Fibroblast of lung (primary cell): ENCODE measurements at places on chromosomes 2 and 18. TPM values are rescaled to one million over a fixed set of nuclear protein-coding genes. Genes with fewer than 3 reads are reported as not detected.
A peak's percentile ranks its signal among the peaks of the same experiment; 100 is the strongest.

- DNase-seq: no peak
Observed at GRCh38 chr2:237593596-237594320, 3.2 kb upstream of the RAB17 start.

Gene SERPINB4
- not detected in 2 replicates for total RNA-seq

DNA sequence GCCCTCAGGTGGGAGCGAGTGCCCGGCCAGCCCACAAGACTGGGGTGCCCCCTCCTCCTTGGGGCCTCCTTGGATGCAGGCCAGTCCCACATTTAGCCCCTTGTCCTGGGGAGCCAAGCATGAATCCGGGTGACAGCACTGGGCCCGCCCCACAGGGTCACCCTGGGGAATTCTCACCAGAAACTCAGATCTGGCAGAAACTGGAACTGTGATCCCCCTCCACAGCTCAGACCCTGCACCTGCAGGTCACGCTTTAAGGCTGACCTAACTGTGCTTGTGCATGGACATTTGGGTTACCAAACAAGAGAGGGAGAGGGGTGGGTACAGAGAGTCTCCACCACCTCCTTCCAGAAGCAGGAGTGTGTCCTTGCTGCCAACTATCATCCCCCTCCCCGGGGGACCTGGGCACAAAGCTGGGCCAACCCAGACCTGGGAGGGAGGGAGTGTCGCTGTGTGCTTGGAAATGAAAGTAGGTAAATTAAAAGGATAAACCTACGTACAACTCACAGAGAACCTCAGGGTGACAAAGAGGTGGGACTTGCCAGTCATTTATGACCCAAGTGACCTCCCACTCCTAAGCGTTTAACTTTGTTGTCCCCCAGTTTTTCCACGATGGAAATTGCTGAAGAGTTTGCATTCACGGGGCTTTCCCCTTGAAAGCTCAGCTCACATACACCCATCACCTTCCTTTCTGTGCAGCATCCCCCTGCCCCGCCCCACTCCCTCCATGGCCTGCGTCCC, 9.1 kb downstream of the ITM2C start:
- DNase-seq: no peak

GRCh38 chr2:239943571-239943970, 81.6 kb downstream of the NDUFA10 start:
- DNase-seq: no peak

Gene AGXT
- not detected in 2 replicates for total RNA-seq

- peak; percentile 78 for DNase-seq
Observed at GRCh38 chr18:24397131-24397693, 412 bp downstream of the OSBPL1A start.

- DNase-seq: no peak
Observed at GRCh38 chr2:190990132-190990531, 23.8 kb downstream of the STAT1 start.

- peak; percentile 96 for DNase-seq
Observed at GRCh38 chr18:58605027-58606020, 23.6 kb downstream of the ALPK2 start.

GRCh38 chr2:188518381-188518780, 226.7 kb downstream of the GULP1 start:
- DNase-seq: peak; percentile 84
